ENCODE measurements at places on chromosomes 3 and 15. TPM values are rescaled to one million over a fixed set of nuclear protein-coding genes. Genes with fewer than 3 reads are reported as not detected.

SNTN gene
- total RNA-seq: not detected

PYGO1 gene
- 8.9 TPM for total RNA-seq

ETV5 gene
- total RNA-seq: 175 TPM

PIGZ gene
- total RNA-seq: 5.5 TPM

PP2D1 gene
- total RNA-seq: not detected

CFAP161 gene
- total RNA-seq: under 0.01 TPM

MUC20 gene
- 0.73 TPM for total RNA-seq

RARB gene
- total RNA-seq: 5.5 TPM

CTXN2 gene
- total RNA-seq: not detected
